Activated CD4-positive, alpha-beta T cell treated with anti-CD3 and anti-CD28 coated beads, Interleukin-2, amount 50 U/mL, for 16 hours (primary cell): ENCODE measurements at places on chromosomes 13 and 19.

DNA sequence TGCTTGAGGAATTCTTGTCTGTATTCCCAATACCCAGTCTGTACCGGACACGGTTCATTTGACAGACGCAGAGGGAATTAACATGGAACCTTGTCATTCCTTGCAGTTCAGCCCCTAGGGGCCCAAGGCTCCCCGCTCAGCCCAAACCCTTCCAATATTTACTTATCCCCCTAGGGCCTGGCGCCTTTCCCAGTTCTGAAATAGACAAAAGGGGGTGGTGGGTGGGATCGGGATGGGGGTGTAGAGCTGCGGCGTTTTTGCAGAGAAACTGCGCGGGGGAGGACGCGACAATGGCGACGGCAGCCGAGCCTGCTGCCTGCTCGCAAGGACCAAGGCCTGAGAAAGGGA, 583 bp downstream of the AKAP8L start:
- no peak for DNase-seq

GRCh38 chr13:108368250-108368905, 98.9 kb downstream of the TNFSF13B start:
- no peak for DNase-seq

DNA sequence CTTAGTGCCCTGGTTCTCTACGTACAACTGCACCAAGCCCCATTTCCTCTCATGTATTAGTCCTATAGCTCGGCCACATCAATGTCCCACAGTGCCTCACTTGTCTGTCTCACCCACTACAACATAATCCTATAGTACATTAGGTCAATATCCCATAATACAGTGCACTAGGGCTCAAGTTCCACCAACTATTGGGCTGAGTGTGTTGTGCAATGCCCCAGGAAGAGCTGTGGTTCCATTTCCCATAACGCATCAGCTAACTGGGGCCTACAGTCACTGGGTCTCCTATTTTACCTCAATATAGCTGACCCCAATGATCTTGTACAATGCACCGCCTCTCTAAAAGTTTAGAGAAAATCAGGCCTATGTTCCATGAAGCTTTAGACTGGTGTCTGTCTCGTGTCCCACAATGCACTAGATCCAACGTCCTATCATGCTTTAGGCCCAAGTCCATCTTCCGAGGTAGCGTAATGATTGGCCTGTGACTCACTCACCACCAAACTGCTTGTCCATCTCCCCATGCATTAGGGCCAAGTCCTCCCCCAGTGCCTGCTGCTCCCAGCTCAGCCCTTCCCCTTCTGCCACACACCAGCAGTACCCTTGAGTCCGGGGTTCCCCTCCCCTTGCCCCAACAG, 21.8 kb downstream of the TSKS start:
- no peak for DNase-seq

DNA sequence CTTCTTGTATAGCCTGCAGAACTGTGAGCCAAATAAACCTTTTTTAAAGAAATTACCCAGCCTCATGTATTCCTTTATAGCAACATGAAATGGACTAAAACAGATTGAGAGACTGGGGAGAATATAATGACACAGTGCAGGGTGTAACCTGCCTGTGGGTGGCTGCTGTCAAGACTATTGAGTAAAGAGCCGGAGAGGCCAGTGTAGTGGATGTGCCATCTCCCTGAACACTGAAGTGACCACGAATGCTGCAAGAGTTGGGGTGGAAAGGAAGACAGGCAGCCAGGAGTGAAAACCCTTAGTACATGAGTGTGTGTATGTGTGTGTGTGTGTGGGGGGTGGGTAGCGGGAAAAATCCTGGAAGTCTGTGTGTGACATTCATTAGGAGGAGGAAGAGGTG, 55.2 kb upstream of the FLT1 start:
- no peak for DNase-seq

- no peak for DNase-seq
Observed at GRCh38 chr19:19582471-19582870, 36.0 kb downstream of the PBX4 start.

GRCh38 chr13:27171244-27171826, at the start of gene USP12:
Gene USP12, minus strand, starts transcription at chr13:27171811. Its CDS starts 172 bp downstream, at chr13:27171639.
- DNase-seq = no peak

GRCh38 chr13:46278474-46278873, 66.7 kb downstream of the LRRC63 start:
- DNase-seq = no peak

DNA sequence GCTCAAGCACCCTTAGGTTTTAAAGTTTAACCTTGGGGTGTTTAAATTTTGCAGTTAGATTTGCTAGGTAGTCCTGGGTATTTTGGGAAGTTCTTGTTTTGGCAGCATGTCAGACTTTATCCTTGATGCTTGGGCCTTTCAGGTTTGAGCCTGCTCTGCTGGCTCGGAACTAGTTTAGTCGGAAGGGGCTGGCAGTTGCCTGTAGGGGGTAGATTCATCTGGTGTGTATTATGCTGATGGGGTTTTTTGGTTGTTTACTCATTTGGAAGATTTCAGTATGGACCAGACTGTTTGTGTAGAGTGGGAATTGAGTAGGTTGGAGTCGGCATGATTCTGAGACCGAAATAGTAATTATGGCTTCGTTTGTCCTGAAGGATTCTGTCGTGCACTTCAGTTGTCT, 15.1 kb downstream of the ILF3 start:
- no peak for DNase-seq

- DNase-seq = no peak
Observed at GRCh38 chr13:88461272-88462009, 790.3 kb downstream of the SLITRK5 start.

DNA sequence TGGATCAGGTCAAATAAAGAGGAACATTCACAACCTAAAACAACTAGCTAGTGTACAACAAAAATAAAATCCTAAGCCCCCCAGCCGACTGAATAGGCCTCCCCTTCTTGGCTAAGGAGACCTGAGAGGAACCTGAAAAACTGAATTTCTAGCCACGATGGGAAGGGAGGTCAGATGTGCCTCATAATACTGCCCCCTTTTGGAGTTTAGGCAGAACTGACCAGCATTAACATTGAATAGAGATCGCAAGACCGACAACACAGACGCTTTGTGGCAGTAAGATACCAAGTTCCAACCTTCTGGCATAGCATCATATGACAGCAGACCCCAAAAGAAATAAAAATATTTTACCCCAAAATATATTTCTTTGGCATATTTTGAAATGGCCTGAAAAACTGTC, 15.9 kb downstream of the CBY2 start:
- peak; percentile 30 for DNase-seq

DNA sequence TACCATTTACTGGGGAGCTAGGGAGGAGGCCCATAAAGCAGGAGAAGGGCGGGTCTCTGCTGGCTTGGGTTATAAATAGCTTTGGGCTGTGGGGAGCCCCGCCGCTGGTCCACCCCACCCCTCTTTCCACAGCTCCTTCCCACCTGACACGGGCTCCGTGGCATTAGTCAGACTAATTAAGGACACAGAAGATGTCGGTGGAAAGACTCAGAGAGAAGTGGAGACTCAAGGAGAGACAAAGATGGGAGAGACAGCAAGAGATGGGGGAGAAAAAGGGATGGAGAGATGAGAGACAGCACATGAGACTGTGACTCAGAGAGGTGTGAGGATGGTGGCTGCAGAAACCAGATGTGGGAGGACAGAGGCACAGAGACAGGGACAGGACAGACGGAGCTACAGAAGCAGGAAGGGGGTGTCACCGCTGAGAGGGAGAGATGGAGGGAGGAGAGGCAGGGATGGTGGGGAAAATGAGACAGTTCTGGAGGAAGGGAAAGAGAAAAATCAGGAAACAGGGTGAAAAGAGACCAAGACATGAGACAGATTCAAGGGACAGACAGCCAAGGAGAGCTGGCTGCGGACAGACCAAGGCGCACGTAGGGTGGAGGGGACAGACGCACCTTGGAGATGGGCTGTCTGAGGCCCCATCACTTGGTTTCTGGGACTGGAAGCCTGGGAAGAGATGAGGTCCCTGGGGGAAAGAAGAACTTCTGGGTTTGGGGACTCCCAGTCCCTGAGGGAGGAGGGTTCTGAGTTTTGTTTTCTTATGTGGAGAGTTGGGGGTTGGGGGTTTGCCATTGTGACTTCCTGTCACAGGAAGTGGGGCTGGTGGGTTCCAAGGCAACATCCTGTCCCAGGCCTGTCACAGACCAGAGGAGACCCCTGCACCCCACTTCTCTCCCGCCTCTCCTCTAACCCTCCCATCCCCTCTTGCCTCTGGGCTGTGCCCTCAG, 4.1 kb downstream of the ARHGEF1 start:
- peak; percentile 73 for DNase-seq

DNA sequence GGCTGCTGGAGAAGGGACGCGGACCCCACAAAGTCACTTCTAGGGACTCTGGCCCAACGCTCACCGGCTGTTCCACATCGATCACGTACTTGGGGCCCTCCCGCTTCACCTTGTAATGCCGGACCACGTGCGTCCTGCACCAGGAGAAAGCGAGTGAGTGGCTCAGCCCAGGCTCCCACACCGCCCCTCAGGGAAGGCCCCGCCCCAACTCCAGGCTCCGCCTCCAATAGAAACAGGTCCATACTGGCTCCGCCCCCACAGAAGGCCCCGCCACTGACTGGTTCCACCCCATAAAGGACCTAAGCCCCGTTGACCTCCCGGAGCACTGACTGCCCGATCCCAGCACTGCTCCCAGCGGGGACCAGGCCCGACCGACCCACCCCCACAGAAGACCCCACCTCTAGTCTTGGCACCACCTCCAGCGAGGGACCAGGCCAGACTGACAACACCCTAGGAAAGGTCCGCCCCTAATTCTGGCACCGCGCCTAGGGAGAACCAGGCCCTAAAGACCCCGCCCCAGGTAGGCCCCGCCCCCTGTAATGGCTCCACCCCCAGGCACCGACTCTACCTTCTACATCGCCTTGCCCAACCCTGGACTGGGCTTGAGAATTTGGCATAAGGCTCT, 11.3 kb downstream of the STAP2 start:
- peak; percentile 76 for DNase-seq

- no peak for DNase-seq
Observed at GRCh38 chr19:32018014-32018413, 327.4 kb upstream of the ZNF507 start.

- no peak for DNase-seq
Observed at GRCh38 chr13:110664673-110665072, 41.2 kb downstream of the CARS2 start.

GRCh38 chr19:3528539-3529211, 10.3 kb upstream of the TEKTIP1 start:
- no peak for DNase-seq
